ENCODE measurements at places on chromosomes 5 and 9. TPM values are rescaled to one million over a fixed set of nuclear protein-coding genes. Genes with fewer than 3 reads are reported as not detected.

Gene DOCK8
- 22.8 TPM for total RNA-seq

Gene ANKRD31
- 0.51 TPM for total RNA-seq

Gene C1QTNF3
- 122 TPM for total RNA-seq

Gene WWC1
- total RNA-seq = 15.5 TPM

Gene CACNA1B
- 0.41 TPM for total RNA-seq

GRCh38 chr5:100731768-100732167 is 171.3 kb downstream of the ST8SIA4 start:
- no peak for DNase-seq

- peak; percentile 29 for DNase-seq
Measured at GRCh38 chr9:86034863-86035734, 64.3 kb downstream of the GOLM1 start.

- peak; percentile 82 for DNase-seq
Measured at GRCh38 chr5:88480245-88480644, 211.6 kb upstream of the TMEM161B start.

GRCh38 chr9:108001237-108001636 is 511.7 kb upstream of the KLF4 start:
- no peak for DNase-seq

- DNase-seq = no peak
Measured at GRCh38 chr9:129781981-129782380, 21.0 kb upstream of the TOR1B start.

DNA sequence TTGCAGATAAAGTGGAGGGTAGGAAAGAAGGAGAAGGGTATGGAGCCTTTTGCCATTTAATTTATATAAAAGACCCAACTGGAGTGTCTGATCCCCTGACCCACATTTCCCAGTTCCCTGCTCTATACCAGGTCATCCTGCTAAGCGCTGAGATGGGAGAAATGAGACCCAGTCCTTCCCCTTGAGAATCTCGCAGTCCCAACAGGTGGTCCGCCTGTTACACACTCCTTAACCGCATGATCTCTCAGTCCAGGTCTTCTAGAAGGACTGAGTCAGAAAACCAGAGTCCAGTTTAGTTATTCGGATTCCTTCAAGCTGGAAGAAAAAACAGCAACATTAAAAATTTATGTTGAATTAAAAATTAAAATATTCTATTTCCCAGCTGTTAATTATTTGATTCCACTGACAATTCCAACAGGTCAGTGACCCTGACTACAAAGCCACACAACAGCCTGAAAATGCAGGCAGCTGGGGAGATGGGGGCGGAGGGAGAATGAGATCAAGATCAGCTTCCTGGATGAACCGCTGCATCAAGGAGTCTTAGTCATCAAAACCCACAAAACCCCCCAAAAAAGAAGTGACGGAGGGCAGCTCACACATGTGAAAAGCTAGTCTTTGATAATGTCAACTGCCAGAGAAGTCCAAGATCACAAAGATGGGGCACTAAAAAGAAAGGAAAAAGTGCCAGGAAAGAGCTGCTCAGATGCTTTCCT is 44.0 kb downstream of the GGTA1 start:
- DNase-seq = no peak

Data from tongue (tissue), 3 donors.